ENCODE measurements at places on chromosomes 2 and 18.

DNA sequence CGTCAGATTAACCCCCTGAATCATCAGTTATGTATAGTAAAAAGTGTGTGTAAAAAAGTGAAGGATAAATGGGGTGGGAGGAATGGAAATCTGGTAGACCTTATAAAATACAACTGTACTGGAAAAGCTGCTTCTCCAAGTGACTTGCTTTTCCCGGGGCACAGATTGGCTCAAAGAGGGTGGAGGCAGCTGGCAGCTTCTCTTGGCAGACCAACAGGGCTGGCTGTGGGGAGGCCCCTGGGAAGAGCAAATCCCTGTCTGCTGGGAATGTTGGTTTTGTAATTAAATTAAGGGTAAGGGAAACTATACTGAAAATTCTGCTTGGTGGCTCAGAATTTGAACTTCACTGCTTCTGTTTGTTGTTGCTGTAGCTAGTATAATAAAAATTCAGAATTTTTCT, 154.2 kb upstream of the DLX2 start:
- DNase-seq: no peak

DNA sequence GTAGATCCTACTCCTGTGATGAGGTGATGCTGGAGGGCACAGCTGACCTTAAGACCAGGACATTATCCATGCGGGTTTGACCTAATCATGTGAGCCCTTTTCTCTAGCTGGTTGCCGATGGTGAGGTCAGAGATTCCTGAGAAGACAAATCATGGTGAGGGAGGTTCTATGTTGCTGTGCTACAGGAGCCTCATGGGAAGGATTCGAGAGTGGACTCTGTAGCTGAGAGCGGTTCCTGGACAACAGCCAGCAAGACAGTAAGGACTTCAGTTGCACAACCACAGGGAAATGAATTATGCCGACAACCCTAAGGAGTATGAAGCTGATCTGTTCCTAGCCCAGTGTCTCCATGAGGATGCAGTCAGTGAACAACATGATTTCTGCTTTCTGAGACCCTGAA, 80.4 kb downstream of the EPB41L3 start:
- DNase-seq: no peak

- DNase-seq: no peak
These were observed 101.1 kb downstream of the HS1BP3 start for GRCh38 chr2:20549691-20550348.

GRCh38 chr2:219650426-219651248, 23.2 kb downstream of the SLC4A3 start:
- DNase-seq: no peak

DNA sequence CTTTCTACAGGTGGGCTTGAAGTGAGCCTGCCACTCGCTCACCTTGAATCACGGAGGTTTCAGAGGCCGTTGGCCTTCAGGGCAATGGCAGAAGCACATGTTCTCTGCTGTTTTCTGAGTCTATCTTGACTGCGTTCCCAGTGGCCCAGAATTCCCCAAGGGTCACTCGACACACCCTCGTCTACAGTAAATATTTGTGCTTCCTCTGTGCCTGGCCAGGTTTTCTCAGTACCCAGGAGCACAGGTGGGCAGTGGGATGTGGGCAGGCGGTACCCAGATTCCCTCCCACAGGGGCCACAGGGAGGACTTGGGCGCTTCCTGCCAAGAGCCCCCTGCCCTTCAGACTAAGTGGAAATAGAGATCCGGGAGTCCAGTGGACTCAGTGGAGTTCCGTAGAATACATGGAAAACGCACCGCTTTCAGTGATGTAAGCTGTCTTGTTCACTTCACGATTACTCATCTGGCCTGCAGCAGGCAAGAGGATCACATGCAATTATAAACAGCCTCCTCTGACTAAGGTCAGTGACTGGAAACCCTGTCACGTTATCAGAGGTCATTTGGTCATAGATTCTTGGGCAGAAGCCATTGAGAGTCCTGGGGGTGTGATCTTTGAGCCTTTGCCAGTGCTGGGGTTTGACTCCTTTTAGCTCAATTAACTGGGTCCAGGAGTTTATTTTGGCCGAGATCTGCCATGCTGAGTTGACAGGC, 179.8 kb downstream of the NEDD4L start:
- DNase-seq: no peak

GRCh38 chr2:230219419-230220331, at the start of gene SP110:
Gene SP110, minus strand, starts transcription at chr2:230219984. Its CDS starts 3,057 bp downstream, at chr2:230216927.
- DNase-seq: peak; percentile 81

DNA sequence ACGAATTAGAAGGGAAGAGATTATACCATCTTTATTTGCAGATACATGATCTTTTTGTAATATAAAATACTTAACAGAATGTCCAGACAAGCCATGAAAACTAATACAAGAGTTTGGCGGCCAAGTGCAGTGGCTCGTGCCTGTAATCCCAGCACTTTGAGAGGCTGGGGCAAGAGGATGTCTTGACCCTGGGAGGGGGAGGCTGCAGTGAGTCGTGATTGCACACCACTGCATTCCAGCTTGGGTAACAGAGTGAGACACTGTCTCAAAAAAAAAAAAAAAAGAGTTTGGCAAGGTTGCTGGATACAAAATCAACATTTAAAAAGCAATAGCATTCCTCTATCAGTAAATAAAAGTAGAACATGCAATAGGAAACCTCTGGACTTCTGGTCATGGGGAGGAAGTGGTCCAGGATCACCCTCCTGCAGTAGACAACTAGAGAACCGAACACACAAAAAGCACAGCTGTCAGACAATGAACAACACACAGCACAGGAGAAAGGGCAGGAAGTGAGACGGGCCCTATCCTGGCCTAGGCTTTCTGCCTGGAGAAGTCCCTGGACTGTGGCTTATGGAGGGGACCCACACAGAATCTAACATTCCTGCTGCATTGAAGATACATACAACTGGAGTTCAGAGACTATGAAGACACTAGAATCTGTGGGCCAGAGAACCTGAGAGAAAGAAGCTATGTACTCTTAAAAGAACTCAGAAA, 118.9 kb upstream of the ARL4C start:
- no peak for DNase-seq

GRCh38 chr2:231960810-231961348, 634 bp upstream of the DIS3L2 start:
- no peak for DNase-seq

GRCh38 chr18:78889250-78889649, 90.4 kb upstream of the SALL3 start:
- no peak for DNase-seq

DNA sequence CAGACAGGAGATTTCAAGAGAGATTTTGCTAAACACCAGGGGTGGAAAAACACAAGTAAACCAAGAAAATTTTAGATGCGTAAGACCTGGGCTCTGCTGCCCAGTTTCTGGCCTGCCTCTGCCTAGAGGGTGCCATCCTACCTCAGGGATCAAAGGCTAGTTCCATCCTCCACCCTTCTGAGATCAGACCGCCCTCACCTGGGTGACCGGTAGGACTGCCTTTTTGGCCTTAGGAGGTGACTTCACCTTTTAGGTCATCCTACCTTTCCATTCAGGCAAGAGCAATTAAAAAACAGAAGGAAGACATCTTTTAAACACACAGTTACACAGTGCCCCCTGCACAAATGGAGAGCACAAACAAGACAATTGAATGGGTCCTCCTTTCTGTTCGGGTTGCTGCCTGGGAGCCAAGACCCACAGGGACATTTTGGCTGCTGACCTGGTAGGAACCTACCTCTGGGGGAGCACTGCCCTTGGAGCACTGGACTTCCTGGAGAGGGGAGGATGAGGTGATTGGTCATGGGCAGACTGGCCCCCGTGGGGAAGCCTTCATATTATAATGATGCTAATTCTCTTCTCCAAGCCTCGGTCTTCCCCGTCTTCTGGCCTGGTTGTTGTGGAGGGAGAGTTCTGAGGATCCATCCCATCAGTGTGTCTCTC, 3.1 kb downstream of the PSD4 start:
- no peak for DNase-seq

- no peak for DNase-seq
These were observed 30.8 kb downstream of the CREG2 start for GRCh38 chr2:101356521-101356920.

- no peak for DNase-seq
These were observed 977.1 kb upstream of the SOX11 start for GRCh38 chr2:4715065-4715464.

DNA sequence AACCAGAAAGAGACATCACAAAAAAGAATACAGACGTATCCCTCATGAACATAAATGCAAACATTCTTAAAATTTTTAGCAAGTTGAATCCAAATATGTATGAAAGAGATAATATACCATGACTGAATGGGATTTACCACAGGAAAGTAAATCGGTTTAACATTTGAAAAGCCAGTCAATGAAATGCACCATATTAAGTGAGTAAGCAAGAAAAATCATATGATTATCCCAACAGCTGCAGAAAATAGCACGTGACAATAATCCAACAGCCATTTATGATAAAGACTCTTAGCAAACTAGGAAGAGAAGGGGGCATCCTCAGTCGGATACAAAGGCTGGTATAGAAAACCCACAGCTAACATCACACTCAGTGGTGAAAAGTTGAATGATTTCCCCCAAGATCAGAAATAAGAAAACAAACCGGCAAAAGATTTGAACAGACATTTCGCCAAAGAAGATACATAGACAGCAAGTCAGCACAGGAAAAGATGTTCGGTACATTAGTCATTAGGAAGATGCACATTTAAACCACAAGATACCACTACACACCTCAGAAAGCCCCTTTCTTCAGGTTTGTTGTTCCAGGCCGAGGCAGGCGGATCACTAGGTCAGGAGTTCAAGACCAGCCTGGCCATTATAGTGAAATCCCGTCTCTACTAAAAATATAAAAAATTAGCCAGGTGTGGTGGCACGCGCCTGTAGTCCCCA, 144.3 kb downstream of the INHBB start:
- DNase-seq: no peak

- DNase-seq: no peak
These were observed 86.9 kb downstream of the ACVR1 start for GRCh38 chr2:157789256-157789655.

- peak; percentile 62 for DNase-seq
These were observed 793 bp downstream of the NR4A2 start for GRCh38 chr2:156331572-156332283.

DNA sequence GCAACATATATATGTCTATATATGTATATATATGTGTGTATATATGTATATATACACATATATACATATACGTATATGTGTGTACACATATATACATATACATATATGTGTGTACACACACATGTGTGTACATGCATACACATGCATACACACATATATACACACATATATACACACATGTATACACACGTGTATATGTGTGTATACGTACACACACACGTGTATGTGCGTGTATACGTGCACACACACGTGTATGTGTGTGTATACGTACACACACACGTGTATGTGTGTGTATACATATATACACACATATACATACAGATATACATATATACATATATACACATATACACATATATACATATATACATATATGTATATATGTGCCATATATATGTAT, 89.4 kb downstream of the SPHKAP start:
- no peak for DNase-seq

- no peak for DNase-seq
These were observed 68.2 kb downstream of the OTX1 start for GRCh38 chr2:63118821-63119220.

DNA sequence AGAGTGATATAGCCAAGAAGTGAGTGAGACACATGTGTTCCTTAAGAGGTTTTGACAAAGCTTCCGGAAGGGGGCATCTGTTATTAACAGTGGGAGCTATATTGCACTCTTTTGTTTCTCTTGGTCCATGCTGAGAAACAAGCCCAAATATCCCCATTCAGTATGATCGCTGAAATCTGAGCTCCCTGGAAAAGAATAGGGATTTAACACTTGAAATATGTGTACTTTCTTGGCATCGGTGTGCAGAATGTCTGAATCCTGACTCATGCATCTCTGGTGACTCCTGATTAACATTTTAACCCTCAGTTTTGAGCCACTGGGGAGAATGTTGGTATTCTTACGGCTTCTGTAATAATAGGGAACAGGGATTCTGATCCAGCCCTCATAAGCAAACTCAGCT, 448.1 kb downstream of the TSN start:
- no peak for DNase-seq

DNA sequence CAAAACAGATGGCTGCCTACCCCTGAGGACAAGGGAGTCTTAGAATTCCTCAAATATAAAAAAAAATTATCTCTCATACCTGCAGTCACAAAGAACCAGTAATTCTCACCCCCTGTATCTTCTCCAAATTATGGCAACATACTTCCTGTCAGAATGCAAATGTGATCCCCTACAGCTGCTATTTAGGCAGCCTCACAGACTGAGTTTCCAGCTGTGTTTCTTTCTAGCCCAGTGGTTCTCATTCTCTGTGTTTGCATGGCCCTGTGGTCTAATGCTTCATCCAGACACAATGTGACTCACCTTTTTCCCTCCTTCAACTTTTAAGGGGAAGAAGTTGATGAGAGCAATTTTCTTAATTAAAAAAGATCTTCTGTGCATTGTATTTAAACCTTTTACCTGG, 726.3 kb downstream of the TSN start:
- no peak for DNase-seq

- DNase-seq: no peak
These were observed 127.0 kb downstream of the FAM168B start for GRCh38 chr2:130966149-130966774.

DNA sequence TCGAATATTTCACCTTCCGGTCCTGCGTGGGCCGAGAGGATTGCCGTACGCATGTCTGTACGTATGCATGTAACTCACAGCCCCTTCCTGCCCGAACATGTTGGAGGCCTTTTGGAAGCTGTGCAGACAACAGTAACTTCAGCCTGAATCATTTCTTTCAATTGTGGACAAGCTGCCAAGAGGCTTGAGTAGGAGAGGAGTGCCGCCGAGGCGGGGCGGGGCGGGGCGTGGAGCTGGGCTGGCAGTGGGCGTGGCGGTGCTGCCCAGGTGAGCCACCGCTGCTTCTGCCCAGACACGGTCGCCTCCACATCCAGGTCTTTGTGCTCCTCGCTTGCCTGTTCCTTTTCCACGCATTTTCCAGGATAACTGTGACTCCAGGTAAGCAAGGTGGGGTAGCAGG, at the start of gene SERPINB5:
TSS of gene SERPINB5 (plus strand) at position 291 of the 400 bp plus-strand sequence. CDS start 7,471 bp downstream, outside the sequence.
- DNase-seq: no peak

- DNase-seq: no peak
These were observed 3.9 kb upstream of the SH3RF3 start for GRCh38 chr2:109124982-109125592.

Measured in CD4-positive, alpha-beta memory T cell (primary cell).